ENCODE measurements at places on chromosomes 3 and 15.

DNA sequence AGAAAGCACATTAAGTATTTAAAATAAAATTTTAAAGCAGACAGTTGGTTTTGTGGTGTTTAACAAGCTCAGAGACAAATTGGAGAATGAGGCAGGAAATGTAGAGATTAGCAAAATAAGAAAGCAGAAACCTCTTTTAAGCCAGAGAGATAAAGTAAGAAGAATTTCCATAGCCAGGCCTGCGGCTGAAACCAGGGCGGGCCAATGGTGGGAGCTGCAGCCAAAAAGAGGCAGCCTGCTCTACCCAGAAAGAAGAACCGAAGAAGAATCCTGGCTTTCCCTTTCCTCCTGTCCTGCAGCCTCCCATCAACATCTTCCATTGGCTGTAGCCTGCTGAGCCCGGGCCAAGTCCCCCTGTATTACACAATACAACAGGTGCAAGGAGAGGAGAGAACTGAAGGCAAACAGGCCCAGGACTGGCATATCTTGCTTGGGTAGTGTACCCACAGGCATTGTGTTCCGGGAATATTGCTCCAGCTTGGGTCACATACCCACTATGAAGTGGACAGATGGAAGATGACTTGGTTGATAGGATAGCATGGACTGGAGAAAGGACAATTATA is 11.5 kb upstream of the TFG start:
- DNase-seq: no peak

DNA sequence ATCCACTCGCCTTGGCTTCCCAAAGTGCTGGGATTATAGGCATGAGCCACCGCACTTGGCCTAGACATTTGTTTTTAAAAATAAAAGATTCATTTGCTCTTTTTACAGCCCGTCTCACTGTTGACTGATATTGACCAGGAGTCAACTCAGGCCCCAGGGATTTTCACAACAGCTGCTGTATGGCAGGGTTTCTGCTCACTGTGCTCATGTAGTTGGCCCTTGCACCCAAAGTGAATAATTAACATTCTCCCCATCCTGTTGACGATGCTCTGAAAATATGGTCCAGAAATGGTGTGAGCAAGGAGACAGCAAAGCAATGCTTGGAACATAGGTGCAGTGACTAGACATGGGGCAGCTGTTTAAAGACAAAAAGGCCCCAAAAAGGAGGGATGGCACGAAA is 2.9 kb upstream of the CCR5 start:
- DNase-seq: no peak

DNA sequence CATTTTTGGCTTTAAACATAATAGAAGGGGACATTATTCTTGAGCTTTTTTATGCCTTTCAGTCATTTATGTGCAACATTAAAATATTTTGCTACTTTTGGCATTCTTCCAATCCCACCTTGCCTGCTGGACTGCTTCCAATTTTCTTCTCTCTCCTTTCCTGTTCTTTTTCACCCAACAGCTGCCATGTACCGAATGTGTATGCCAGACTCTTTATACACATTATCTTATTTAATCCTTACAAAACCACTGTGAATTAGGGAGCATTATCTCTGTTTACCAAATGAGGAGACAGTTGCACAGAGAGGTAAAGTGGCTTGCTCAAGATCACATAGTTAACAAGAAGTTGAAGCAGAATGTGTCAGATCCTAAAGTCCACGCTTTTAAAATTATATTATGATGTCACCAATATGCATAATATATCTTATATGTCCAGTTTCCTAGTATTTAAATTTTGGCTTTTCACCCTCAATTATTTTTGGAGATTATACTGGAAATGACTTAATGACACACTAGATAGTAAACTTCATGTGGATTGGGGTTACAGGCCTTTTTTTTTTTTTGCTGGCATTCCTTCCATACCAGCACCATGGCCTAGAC is 231.5 kb downstream of the THRB start:
- no peak for DNase-seq

- DNase-seq: no peak
Observed at GRCh38 chr3:137259089-137259488, 301.3 kb downstream of the IL20RB start.

DNA sequence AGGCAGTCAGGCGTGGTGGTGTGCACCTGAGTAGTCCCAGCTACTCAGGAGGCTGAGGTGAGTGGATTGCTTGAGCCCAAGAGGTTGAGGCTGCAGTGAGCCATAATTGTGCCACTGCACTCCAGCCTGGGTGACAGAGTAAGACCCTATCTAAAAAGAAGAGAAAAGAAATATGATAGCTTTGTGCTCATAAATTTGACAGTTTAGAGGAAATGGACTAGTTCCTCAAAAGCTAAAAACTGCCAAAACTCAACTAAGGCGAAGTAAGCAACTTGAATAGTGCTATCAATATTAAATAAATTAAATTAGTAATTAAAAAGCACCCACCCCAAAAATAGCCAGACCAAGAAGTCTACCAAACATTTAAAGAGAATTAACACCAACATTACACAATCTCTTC is 24.5 kb upstream of the SLC15A2 start:
- DNase-seq: no peak

DNA sequence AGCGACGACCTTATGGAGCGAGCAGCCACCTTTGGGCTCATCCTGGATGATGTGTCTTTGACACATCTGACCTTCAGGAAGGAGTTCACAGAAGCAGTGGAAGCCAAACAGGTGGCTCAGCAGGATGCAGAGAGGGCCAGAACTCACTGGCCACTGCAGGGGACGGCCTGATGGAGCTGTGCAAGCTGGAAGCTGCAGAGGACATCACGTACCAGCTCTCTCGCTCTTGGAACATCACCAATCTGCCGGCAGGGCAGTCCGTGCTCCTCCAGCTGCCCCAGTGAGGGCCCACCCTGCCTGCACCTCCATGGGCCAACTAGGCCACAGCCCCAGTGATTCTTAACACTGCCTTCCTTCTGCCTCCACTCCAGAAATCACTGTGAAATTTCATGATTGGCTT is 10.4 kb downstream of the NR1I2 start:
- DNase-seq: no peak

- DNase-seq: no peak
Observed at GRCh38 chr15:50232791-50233190, 32.7 kb downstream of the HDC start.

DNA sequence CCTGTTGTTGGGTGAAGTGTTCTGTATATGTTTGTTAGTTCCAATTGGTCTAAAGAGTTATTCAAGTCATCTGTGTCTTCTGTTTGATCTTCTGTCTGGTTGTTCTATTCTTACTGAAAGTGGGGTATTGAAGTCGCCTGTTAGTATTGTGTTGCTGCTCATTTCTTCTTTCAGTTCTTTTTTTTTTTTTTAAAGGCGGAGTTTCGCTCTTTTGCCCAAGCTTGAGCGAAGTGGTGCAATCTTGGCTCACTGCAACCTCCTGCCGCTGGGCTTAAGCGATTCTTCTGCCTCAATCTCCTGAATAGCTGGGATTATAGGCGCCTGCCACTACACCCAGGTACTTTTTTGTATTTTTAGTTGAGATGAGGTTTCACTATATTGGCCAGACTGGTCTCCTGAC is 23.5 kb downstream of the PFN2 start:
- DNase-seq: no peak

- DNase-seq: no peak
Observed at GRCh38 chr15:71562251-71562650, 248.1 kb upstream of the NR2E3 start.

GRCh38 chr3:9810433-9810770 is 340 bp downstream of the TTLL3 start:
- no peak for DNase-seq

DNA sequence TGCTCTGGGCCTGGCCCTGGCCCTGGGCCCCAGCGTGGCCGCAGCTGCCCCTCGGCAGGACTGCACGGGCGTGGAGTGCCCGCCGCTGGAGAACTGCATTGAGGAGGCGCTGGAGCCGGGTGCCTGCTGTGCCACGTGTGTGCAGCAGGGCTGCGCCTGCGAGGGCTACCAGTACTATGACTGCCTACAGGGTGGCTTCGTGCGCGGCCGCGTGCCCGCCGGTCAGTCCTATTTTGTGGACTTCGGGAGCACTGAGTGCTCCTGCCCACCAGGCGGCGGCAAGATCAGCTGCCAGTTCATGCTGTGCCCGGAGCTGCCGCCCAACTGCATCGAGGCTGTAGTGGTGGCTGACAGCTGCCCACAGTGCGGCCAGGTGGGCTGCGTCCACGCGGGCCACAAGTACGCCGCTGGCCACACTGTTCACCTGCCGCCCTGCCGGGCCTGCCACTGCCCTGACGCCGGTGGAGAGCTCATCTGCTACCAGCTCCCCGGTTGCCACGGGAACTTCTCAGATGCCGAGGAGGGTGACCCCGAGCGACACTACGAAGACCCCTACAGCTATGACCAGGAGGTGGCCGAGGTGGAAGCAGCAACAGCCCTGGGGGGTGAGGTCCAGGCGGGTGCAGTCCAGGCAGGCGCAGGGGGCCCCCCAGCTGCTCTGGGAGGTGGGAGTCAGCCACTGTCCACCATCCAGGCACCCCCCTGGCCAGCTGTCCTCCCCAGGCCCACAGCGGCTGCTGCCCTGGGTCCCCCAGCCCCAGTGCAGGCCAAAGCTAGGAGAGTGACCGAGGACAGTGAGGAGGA is 21.7 kb downstream of the FBLN2 start:
- no peak for DNase-seq

GRCh38 chr3:169669816-169670215 is 6.3 kb upstream of the MECOM start:
- no peak for DNase-seq

DNA sequence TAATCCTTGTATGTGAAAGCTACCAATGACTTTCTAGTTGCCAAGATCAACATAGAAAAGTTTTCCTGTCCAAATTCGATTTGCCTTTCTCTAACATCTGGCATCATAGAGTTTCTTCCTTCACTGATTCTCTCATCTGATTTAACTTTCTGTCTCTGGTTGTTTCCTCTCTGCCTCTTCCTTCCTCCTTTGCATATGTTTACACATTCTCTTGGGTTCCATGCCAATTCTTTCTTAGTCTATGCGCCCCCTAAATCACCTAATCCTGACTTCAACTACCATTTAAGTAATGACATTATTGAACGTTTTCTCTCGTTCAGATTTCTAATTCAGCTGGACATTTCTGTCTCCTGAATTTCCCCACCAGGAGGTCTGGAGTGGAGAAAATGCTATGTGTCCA is 561.9 kb upstream of the TGFBR2 start:
- DNase-seq: no peak

DNA sequence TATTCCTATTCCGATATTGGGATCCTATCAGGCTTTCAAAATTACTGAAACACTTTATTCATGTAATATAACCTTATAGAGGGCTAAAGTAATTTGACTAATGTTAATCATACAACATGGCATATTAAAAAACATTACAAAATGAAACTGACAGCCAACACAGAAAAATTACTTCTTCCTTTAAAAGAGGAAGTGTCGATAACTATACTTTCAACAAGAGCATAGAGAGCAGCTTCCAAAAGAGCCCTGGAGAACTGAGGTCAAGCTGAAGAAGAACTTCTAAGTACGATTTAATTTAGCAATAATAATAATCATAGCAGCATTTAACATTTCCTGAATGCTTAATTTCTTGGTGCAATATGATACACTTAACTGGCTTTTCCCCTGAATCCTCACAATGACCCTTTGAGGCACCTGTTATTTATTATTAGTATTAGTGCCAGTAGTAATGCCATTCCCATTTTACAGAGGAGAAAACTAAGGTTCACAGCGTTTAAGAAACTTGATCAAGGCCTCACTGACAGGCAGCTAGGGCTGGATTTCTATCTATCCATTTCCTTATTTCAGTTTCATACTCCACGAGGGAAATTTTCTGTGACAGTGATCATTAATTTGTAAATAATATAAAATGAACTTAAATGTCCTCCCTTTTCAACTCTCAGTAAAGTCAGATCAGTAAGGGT is 181.6 kb downstream of the CFAP20DC start:
- DNase-seq: no peak

- no peak for DNase-seq
Observed at GRCh38 chr15:62894322-62895085, 148.0 kb upstream of the TPM1 start.

DNA sequence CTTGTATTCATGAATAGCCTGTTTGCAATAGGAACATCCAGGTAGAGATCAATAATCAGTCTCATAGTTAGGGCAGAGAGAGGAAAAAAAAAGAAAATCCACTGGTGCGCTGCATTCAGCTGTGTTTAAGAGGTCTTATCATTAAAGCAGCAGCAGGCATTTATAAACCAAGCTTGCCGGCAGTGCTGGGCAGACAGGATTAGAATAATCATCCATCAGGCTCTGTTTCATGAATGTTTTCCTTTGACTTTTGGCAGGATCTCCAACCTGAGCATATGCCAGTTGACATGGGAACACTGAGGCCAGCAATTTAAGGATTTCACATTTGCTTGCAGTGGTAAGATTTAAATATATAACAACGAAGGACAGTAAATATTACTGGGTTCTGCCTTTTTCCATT is 305.2 kb upstream of the SEMA6D start:
- DNase-seq: peak; percentile 80

DNA sequence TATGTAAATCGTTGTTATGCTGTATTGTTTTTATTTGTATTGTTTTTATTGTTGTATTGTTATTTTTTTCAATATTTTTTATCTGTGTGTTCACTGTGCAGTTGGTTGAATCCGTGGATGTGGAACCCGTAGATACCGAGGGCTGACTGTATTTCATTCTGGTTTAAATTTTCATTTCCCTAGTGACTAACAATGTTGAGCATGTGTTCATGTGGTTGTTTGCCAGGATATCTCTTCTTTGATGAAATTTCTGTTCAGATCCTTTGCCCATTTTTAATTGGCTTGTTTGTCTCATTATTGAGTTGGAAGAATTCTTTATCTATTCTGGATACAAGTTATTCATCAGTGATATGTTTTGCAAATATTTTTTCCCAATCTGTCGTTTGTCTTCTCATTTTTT is 29.7 kb downstream of the STOML1 start:
- DNase-seq: no peak

GRCh38 chr3:62201438-62202035 is 171.8 kb downstream of the FEZF2 start:
- DNase-seq: peak; percentile 12

Data from NCI-H1694 treated with DMSO at 0.1 percent for 48 hours (cell line).